D341Med (cell line): ENCODE measurements at places on chromosomes 3 and 15.

GRCh38 chr3:61985020-61985419 lies 388.3 kb downstream of the FEZF2 start:
- DNase-seq: no peak

DNA sequence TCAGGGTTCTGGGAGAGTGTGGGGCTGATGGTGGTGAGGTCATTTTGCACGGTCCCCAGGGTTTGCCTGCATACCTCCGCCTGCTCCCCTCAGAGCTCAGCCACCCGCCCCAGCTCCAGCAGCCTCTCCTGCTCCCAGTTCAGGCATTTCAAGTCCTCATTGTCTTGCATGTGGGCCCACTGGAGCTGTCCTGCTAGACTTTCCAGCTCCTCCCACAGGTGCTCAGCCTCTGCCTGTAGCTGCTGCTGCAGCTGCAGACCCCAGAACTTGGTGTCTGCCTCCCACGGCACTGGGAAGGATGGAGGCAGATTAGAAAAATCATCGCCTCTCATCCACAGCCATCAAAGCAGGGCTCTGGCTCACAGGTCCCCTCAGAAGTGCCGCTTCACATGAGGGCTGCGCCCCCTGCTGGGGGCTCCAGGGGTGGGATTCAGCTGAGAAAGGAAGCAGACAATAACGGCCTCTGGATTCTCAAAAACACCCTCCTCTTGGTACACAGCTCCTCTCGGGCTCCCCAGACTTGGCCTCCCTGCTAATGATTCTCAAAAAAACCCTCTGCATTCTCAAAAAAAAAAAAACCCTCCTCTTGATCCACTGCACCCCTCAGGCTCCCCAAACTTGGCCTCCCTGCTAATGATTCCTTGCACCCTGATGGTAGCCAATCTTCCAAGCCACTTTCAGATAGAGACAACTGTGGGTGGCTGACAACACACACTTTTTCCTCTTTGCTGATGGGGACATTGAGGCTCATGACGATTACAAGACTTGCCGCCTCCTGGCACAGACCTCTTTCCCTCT lies 89.3 kb upstream of the C2CD4B start:
- peak; percentile 78 for DNase-seq

- DNase-seq: no peak
Observed at GRCh38 chr3:52194485-52195290, 3.3 kb upstream of the ALAS1 start.

GRCh38 chr3:196166741-196167140 lies 44.5 kb downstream of the ZDHHC19 start:
- no peak for DNase-seq

- no peak for DNase-seq
Observed at GRCh38 chr15:79007066-79007465, 62.2 kb upstream of the CTSH start.

DNA sequence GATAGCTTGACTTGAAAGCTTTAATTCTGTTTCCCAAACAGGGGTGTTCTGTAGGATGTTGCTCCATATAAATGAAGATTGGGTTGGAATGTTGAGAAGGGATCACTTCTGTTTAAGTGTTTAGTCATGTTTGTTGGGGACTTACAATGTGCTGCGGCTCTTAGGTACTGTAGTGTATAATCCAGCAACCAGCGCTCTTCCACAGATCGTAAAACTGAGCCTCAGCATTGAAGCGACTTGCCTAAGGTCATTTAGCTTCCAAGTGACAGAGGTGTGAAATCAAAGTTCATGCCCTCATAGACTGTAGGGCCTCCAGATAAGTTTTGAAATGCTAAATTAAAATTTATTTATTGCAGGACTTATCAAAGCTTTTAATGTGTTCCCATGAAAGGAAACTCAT lies 1.8 kb downstream of the MKRN2 start:
- no peak for DNase-seq

GRCh38 chr15:59814409-59814808 lies 125.3 kb upstream of the BNIP2 start:
- no peak for DNase-seq

- peak; percentile 78 for DNase-seq
Observed at GRCh38 chr3:72597756-72598195, 250.5 kb downstream of the SHQ1 start.

- no peak for DNase-seq
Observed at GRCh38 chr3:138642927-138643253, 34.3 kb downstream of the FAIM start.

DNA sequence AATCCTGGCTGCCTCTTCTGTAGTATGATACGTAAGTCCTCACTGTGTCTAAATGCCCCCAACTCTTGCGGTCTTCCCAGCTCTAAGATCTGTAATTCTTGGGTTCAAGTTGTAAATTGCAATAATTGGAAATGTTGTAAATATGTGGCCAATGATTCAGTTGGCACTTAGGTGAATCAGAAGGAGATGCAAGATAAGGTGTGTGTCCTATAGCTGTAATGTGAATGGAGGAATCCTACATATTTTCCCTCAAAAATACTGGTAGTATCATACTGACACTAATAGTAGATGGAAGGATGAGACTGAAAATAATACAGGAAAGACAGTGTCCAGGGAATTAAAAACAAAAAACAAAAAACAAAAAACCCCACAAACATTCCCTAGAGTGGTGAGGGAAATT lies 3.5 kb upstream of the ST3GAL6 start:
- no peak for DNase-seq

- DNase-seq: no peak
Observed at GRCh38 chr3:71258116-71258515, 325.4 kb downstream of the FOXP1 start.

DNA sequence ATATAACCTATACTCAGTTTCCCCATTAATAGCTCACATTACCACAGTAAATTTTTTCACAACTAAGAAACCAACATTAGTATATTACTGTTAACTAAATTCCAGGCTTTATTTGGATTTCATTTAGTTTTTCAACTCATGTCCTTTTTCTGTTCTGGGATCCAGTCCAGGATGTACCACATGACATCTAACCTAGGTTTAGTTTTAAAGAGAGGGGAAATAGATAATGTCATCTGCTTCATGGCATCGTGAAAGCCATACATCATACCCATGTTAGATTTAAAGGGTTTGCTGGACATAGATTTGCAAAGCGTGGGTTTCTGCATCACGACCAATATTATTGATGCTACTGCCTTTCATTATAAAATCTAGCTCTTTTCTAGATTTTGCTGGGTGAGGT lies 33.2 kb upstream of the RPP14 start:
- no peak for DNase-seq

DNA sequence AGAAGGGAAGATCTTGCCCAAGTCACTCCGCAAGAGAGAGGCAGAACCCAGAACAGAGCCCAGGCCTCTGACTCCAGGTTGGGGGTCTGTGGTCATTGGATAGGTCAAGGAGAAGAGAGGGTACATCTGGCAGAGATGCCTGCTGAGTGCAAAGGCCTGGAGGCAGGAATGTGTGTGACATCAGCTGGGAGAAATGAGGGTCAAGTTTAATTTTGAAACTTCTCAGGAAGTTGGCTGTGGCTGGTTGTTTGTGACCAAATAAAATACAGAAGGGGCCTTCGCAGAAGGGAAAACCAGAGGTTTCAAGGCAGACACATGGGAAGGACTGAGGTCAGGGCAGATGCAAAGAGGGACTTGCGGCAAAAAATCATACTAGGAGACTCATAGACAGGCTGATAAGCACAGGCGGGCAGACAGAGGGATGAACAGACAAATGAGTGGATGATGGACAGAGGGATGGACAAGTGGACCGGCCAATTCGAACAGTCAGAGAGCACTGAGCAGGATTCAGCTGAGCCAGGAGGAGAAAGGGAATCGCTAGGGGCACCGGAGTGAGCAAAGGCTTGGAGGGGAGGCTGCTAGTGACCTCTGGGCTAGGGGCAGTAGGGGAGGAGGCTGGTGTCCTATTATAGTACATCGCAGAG lies 28.8 kb upstream of the CACNA2D2 start:
- DNase-seq: no peak

DNA sequence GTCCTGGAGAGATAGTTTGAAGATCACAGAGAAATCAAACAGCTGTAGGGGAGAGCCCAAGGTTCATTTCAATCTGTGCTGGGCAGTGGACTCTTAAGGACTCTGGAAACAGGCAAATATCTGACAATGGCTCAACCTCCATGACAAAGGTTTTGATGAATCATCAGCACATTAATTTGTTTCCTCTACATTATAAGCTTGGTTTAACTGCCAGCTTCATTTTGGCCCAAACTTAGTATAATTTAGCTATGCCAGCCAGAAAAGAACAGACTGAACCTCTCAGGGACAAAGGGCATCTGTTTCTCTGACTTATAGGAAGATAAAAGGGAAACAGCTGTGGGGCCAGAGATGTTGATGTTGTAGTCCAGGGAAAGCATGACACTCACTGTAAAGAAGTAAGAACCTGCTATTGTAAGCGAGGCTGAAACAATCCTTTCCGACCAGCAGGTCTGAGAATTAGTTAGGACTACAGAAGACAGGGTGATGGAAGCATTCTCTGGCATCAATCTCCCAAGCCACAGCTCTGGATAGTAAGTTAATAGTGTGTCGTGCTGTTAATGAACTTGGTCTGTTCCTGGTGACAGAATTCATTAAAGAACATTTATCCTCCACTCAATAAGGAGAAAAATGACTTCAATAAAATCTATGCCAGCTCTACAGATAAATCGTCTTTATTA lies 110.1 kb downstream of the KCNMB2 start:
- no peak for DNase-seq

GRCh38 chr3:193704431-193704830 lies 111.4 kb downstream of the OPA1 start:
- no peak for DNase-seq

GRCh38 chr15:101246824-101247745 lies 4.8 kb downstream of the CHSY1 start:
- DNase-seq: no peak
